Stimulated activated CD4-positive, alpha-beta T cell treated with anti-CD3 and anti-CD28 coated beads, Interleukin-2, amount 100 ng/mL, for 4 hours (primary cell): ENCODE measurements at places on chromosomes 1 and 21.

GRCh38 chr1:22953740-22954141 lies 18.9 kb downstream of the LACTBL1 start:
- no peak for DNase-seq

DNA sequence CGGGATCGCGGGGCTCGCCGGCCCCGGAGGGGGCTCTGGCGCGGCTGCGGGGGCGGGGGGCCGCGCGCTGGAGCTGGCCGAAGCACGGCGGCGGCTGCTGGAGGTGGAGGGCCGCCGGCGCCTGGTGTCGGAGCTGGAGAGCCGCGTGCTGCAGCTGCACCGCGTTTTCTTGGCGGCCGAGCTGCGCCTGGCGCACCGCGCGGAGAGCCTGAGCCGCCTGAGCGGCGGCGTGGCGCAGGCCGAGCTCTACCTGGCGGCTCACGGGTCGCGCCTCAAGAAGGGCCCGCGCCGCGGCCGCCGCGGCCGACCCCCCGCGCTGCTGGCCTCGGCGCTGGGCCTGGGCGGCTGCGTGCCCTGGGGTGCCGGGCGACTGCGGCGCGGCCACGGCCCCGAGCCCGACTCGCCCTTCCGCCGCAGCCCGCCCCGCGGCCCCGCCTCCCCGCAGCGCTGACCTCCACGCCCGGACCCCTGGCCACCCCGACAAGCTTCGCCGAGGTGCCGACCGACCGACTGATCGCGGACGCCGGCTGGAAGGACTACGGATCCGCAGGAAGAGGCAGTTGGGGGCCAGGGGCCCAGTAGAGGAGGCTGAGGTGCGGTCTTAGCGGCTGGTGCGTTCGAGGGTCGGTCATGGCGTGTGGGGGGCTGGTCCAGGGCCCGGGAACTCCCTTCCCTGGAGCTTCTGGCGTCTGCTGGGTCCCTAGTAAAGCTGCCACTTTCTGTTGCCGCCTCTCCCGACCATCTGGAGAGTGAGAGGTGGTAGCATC lies 711 bp downstream of the TRNP1 start:
- DNase-seq: no peak

- DNase-seq: no peak
Observed at GRCh38 chr21:42098957-42099505, 27.9 kb downstream of the UMODL1 start.

- no peak for DNase-seq
Observed at GRCh38 chr21:33977721-33978369, 62.2 kb upstream of the ATP5PO start.

- no peak for DNase-seq
Observed at GRCh38 chr1:95431235-95431634, 197.2 kb downstream of the RWDD3 start.

DNA sequence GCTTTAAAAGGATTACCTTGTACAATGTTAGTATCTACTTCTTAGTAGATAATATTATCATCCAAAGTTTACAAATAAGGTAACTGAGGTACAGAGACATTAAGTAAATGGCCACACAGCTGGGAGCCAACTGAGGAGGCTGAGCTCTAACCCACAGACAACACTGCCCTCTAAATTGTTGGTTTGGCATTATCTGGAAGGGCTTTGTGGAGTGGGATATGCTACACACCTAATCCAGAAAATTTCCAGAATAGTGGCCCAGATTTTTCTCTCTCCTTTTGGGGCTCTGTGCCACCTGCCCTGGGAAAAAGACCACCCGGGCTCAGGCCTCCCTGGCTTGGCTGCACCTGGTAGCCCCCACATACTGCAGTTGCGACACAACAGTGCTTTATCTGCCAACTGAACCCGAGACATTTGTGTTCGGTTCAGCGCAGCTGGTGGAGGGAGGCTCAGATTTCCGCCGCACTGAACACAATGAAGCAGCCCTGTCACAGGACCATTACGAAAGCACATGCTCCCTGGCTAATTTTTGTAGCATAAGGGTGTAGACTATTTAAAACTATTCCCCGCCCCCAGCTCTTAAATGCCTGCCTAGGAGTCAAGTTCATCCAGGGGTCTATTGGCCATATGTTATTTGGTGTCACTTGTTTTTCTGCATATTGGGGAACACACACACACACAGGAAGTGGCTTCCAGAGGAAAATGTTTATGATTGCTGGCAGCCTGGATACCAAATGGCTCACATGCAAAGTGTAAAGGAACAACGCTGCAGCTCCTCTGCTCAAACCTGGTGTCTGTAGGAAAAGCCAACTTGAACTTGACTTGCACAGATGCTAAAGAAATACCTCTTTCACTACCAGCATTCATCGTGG lies 92.3 kb upstream of the ESRRG start:
- no peak for DNase-seq

- DNase-seq: no peak
Observed at GRCh38 chr1:107145637-107146036, 4.8 kb downstream of the NTNG1 start.
